CD4-positive, alpha-beta T cell treated with Interferon alpha-2 for 1 hour (primary cell): ENCODE measurements at places on chromosomes 5 and 9.

DNA sequence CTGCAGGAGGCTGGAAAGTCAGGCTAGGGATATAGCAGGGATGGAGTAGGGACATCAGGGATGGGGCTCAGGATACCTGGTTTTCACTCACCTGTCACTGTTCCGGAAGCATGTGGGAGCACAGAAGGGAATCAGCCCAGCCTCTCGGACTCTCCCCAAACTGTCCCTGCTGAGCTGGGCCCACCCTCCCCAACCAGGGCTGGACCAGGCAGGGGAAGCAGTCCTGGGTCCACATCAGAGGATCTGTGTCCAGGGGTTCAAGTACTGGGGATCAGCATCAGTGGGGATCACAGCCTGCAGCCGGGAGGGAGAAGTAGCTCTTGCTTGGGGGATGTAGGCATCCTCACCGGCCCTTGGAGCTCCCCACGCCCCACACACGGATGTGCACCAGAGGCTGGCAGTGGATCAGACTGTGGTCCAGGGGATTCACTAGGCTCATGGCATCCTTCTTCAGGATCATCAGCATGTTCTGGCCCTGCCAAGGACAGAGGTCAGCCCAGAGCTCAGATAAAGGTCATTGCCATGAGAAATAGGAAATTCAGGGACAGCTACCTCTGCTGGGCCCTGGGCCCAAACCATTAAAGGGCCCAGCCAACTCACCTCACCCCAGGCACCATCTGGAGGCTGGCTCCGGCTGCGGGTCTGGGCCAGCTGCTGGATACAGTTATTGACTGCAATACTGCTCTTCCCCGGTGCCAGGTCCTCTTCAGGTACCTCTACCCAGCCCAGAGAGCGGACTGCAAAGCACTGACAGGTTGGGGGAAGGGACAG, 2.5 kb downstream of the APBB3 start:
- DNase-seq: no peak

DNA sequence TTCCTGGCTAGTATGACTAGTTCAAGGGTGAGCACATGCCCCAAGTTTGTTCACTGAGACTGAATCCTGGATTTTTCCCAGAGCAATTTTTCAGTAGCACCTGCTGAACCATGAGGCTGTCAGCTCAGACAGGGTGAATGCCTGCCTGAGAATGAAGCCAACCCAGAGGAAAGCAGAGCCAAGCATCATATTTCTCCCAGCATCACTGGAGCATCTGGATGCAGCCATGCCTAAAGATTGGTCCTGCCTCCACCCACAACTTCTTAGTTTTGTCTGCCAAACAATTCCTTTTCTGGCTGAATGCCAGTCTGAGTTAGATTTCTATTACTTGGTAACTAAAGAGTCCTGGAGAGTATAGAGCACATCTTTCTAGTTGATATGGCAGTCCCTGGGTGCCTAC, 343.6 kb downstream of the CSNK1G3 start:
- no peak for DNase-seq

DNA sequence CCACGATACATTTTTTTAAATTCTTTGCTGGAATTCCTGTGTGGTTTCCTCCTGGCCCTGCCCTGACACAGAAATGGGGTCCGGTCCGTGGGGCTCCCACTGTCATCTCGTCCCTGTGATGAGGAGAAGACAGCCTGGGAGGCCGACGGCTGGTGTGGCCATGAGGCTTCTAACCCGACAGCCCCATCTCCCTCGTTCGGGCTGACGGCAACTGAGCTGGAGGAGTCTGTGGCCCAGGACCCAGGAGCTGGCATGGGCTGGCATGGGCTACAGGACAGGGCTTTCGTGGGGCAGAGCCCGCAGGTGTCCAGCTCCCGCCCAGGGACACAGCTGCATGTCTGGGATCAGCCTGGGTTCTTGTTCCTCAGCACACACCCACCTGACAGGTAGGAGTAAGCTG, 13.8 kb downstream of the LCN9 start:
- no peak for DNase-seq

GRCh38 chr9:92917176-92917800, 30.0 kb upstream of the FGD3 start:
- no peak for DNase-seq

DNA sequence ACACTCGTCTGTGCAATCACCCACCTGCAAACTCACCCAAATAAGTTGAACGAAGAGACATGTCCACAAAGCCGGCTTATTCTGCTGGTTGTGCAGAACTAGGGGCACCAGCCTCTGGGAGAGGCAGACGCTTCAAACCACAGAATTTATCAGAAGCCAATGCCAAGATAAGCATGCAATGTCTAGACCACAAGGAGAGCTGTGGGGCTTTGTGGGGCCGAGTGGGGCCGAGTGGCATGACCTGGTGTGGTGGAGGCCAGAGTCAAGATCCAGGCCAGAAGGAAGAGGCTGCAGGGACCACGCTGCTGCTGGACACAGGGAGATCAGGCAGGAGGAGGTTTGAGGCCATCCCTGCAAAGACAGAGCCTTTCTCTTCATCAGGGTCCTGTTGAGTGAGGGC, 259.0 kb downstream of the IRX2 start:
- no peak for DNase-seq

DNA sequence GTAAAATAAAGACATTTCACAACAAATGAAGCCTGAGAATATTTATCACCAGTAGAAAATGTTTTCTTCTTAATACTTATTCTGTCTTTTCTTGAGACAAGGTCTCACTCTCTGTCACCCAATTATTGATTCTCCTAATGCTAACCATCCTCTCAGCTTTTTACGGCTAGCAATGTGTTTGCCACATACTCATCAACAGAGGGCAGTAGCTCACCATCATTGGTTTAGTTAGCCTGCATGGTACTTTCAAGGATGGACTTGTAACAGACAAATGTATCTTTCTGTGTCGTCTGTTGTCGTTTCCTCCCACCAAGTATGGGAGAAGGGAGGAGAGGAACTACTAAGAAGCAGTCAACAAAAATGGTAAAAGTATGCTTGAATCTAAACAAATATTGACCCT, 5.9 kb upstream of the ACO1 start:
- peak; percentile 80 for DNase-seq

GRCh38 chr9:134496413-134497282, 145.0 kb upstream of the COL5A1 start:
- no peak for DNase-seq

DNA sequence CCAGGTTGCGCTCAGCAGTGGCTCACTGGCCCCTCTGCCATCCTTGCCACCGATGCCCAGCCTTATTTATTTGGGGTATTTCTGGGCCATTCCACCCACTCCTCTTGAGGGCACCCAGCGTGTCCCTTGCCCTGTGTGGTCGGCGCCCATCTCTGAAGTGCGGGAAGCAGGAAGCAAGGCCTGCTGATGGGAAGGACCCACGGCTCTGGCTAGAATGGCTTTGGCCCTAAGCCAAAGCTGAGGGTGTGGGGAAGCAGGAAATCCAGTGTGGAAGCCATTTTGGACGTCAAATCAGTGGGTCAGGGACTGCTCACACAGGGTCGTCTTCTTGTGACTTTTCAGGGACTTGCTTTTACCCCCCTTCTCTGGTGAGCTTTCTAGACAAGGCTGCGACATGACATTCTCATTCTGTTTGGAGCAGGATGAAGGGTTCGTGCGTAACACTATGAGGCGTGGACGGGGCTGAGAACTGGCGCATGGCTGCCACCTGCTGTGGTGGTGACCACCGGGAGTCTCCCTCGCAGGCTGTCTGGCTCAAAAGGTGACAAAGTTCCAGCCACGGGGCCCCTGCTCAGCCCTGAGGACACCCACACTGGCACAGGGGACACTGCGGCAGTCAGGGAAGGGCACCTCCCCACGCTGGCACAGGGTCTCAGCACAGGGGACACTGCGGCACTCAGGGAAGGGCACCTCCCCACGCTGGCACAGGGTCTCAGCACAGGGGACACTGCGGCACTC, 50.7 kb upstream of the NKD2 start:
- DNase-seq: no peak

DNA sequence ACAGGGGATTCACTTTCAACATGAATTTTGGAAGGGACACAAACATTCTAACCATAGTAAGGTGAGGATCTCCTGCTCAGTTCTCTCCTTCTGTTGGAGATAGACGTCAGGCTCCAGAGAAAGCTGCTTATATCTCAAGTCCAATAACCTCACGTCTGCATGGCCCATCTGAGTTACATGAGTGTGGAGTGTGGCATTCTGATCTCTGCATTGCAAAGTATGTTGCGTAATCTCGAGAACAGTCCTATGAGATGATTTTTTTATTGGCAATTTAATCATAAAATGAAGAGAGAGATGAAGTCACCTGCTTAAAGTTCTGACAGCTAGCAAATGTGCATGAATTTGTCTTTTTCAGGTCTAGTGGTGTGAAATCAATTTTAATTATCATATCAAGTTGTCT, 118.8 kb downstream of the SLC12A2 start:
- no peak for DNase-seq

DNA sequence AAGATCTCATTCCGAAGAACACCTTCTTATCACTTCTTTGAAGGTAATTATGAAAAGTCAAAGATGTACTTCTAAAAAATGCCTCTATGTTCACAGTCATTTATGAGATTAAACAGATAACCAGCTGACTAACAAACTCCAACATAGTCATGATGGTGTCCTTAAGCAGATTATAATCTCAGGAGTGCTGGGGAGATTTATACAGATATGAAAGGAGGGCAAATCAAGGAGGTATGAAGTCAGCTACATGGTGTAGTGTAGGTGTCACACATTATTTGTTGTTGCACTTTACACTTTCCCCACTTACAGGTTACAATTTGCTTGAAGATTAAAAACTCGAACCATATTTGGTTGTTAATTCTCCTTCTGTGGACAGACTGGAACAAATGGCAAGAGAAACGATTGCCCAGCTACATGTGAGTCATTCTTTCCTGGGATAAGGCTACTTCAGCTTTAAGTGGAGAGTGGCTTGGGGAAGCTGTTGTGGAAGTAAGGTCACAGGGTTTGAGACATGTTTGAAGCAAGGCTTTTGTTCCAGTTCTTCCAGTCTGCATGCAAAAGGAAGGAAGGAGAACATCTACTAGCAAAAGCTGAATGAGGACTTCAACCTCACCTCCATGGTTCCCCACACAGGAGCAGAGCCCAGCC, 320.1 kb downstream of the ADGRV1 start:
- no peak for DNase-seq

- no peak for DNase-seq
These were observed 551 bp downstream of the PCDHB6 start for GRCh38 chr5:141150224-141150992.

GRCh38 chr9:98104445-98104881, 14.6 kb downstream of the TRIM14 start:
- no peak for DNase-seq

- no peak for DNase-seq
These were observed 33.6 kb downstream of the HTR4 start for GRCh38 chr5:148620696-148621095.

DNA sequence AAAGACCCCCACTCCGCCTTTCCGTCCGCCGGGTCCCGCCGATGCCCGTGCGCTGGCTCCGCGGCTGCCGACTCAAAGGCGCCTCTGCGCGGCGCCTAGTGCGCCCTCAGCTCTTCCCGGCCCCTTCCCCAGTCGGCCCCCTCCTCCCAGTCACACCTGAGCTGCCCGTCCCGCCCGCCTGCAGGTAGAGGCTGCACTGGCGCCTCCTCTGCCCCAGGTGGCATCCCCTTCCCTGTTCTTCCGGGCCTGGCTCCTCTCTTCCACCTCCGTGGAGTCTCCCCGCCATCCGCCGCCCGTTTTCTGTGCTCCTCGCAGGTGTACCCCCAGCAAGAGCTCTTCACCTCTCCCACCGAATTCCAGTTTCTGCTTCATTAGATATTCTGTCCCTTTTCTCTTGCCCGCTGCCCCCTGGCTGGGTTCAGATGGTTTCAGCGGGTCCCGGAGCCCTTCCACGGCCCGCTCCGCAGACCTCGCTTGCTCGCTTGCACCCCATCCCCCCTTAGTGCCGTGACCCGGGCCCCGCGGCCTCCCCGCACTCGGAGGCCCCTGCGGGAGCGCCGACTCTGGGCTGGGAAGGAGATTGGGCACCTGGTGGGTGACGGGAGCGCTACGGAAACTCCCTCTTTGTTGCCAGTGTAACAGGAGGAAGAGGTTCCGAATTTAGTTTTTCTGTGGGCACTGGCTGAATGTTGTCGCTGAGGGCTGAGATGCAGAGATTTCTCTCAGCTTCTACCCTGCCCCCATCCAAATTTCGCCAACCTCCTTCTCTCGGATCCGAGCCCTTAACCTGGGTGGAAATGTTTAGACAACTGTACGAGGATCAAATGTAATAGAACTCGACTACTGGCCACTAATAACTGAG, 809 bp downstream of the SLC44A1 start:
- peak; percentile 45 for DNase-seq

DNA sequence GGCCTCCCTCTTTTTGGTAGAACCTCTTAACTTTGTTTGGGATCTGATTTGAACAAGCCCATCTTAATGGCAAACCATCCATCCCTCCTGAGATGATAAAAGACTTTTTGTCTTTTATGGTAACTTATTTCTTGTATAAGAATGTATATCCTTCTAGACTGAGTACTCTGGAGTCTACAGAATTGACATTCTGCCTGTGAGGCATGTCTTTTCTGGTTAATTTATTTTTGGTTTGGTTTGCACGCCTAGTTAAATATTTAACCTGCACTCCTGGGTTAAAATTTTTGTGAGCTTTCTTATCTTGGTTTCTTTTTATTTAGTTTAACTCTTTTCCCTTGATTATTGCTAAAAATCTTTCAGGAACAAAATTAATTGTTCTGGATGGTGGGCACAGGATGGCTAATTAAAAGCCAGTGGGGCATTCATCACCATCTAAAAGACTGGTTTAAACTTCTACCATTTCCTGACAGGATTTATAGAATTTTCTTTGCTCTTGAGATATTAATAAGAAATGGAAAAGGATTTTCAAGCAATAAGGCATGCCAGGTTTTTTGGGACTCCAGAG, 50.3 kb downstream of the PHAX start:
- DNase-seq: no peak

- DNase-seq: no peak
These were observed 23.5 kb downstream of the IL7R start for GRCh38 chr5:35880156-35880555.

DNA sequence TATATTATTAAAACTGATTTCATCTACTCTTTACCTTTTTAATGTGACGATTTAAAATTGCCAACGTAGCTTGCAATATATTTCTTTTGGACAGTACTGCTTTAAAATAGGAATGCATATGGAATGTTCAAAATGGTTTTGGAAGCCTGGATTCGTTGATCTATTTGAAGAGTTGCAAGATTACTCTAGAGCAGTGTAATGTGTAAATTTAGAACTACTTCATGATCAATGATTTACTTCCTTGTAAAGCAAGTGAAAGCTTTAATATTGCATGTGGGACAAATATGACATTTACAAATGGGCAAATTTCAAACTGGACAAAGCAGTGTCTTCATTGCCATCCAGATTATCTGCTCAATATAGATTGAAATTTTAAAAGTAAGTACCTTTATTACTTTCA, 38.3 kb downstream of the PARP8 start:
- no peak for DNase-seq

GRCh38 chr5:85813146-85813545, 804.6 kb upstream of the COX7C start:
- DNase-seq: no peak

GRCh38 chr5:137441476-137441875, 57.6 kb downstream of the SPOCK1 start:
- DNase-seq: no peak

DNA sequence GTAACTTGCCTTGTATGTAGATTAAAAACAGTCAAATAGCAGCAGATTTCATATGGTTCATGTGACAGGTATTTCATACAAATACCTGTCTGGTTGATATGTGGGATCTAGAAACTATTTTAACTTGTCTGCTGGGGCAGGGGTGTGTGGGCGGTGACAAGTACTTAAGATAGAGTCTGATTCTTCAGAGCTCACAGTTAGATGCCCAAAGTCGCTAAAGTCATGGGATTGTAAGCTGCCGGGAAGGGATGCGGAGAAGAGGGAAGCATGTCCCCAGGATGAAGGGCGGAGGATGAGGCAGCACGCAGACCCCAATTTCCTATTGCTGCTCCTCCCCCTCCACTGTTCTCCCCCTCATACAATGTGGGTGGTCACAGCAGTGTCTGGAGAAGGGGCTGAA, 13.3 kb downstream of the ANXA6 start:
- no peak for DNase-seq
